ENCODE measurements at places on chromosomes 4 and X.

- DNase-seq, result peak; percentile 85
Measured at GRCh38 chr4:5758741-5759140, 47.7 kb downstream of the EVC start.

DNA sequence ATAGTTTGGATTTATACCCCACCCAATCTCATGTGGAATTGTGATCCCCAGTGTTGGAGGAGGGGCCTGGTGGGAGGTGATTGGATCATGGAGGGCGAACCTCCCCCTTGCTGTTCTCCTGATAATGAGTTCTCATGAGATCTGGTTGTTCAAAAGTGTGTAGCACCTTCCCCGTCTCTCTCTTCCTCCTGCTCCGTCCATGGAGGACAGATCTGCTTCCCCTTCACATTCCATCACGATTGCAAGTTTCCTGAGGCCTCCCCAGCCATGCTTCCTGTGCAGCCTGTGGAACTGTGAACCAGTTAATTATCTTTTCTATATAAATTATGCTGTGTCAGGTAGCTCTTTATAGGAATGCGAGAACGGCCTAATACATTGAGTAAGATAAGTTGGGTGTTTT is 518.8 kb upstream of the LCORL start:
- DNase-seq, result no peak

GRCh38 chr4:161829591-161829990 is 334.2 kb downstream of the FSTL5 start:
- no peak for DNase-seq

DNA sequence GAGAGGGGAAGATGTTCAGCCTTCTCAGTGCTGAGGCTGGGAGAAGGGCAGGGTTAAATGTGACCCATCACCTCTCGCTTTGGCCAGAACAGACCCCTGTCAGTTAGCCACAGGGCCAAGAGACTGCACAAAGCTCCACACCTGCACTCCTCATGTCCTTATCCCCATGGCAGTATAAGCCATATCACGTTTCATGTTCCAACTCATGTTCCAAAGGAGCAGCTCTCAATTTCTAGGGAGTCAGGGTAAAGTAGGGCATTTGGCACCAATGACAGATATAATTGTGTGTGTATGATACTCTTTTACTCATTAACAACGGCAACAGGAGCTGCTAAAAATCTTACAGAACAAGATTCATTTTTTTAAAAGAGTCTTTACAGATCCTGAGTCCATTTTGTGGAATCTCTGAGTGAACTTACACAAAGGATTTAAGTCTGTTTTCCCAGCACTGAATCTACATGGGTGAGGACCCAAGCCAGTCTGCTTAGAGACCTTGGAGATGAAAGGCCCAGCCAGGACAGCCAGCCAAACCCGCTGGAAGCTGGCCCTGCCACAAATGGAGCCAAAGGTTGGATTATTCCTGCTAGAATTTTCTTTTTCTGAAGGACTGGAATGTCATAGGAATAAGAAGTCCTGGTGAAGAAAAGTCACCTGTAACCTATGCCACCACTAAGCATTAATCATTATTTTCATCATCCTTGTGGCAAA is 129.1 kb upstream of the SMAD1 start:
- no peak for DNase-seq

DNA sequence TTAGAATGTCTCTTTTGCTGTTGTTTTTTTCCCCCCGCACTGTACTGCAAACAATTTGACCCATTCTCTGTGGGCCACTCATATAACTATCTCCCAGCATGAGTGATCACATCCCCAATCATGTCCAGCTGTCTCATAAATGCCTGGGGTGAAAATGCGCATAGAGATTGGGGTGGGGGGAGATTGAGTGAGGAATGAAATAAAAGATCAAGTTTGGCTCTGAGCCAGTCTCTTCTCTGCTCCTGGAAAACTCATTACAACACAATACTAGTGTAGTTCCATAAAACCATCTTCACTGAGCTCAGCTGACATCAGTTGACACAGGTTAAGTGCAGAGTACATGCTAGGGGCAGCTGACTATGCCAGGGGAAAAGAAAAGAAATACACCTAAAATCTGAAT is 96.9 kb downstream of the EGF start:
- DNase-seq, result no peak

- peak; percentile 64 for DNase-seq
Measured at GRCh38 chr4:145234091-145234706, 53.8 kb upstream of the OTUD4 start.

GRCh38 chr4:185881430-185881829 is 69.4 kb upstream of the SORBS2 start:
- DNase-seq, result no peak

Data from activated CD4-positive, alpha-beta T cell treated with anti-CD3 and anti-CD28 coated beads, Interleukin-2, amount 50 U/mL, for 16 hours (primary cell).